Caco-2 (cell line): ENCODE measurements at places on chromosomes 4 and X.
A peak's percentile ranks its signal among the peaks of the same experiment; 100 is the strongest.

DNA sequence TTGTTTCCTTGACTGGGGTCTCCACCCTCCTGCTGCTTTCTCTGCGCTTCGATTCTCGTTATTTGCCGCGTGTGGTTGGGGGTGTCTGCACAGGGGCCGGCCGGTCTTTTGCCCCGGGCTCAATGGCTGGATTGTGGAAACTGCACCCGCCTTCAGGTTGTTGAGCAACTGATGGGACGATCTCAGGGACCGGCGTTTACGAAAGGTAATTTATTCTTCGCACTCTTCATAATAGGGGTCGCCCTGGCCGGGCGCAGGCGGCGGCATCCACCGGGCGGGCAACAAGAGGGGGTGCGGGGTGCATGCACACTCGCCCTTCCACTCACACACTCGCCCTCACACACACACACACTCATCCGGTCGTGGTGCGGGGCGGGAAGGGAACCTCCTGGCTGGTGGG, 1.4 kb downstream of the ADGRL3 start:
- DNase-seq, result no peak

GRCh38 chrX:4206941-4207340, 493.5 kb upstream of the PRKX start:
- no peak for DNase-seq

DNA sequence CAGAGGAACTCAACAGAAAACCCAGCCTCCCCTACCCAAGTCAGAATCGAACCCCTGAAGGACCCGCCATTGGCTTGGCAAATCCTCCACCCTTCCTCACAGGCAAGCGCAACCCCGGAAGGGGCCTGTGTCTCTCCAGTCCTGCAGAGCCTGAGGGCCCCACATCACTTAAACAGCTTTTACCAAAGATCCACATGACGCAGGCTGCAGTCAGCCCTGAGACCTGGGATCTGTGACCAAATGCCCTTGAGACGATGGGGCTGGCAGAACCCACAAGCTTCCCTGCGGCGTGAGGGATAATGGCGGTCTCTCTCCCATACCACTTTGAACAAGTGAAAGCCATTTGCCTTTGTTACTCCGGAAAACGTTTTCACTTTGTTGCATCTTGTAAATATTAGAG, 54.9 kb downstream of the ACOX3 start:
- DNase-seq, result no peak

DNA sequence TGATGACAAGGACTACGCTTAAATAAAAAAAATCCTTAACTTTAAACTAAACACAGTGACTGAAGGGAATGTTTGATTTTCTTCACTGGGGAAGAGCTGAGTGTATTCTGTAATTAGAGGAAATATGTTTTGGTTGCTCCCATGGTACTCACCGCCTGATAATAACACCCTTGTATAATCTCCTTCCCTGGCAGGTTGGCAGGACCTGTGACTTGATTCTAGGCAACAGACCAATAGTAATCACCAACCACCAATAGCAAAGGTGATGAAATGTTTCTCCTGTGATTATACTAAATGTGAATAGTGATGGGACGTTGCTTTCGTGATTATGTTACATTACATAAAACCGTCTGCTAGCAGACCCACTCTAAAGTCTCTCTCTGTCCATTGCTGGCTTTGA, 536.8 kb upstream of the CPEB2 start:
- no peak for DNase-seq

GRCh38 chr4:40389986-40390385, 54.9 kb downstream of the CHRNA9 start:
- no peak for DNase-seq

DNA sequence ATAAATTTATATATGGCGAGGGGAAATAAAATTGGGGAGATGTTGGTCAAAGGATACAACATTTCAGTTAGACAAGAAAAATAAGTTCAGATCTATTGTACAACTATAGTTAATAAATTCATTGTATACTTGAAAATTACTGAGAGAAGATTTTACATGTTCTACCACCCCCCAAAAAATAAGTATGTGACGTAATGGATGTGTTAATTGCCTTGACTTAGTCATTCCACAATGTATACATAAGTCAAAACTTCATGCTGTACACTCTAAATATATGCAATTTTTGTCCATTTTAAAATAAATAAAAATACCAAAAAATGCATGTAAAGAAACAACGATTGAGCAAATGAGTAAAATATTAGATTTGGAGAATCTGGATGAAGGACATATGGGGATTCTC, 1.8 kb downstream of the USP11 start:
- DNase-seq, result no peak

- DNase-seq, result no peak
These were observed 75.6 kb downstream of the SYTL5 start for GRCh38 chrX:38081909-38082308.

DNA sequence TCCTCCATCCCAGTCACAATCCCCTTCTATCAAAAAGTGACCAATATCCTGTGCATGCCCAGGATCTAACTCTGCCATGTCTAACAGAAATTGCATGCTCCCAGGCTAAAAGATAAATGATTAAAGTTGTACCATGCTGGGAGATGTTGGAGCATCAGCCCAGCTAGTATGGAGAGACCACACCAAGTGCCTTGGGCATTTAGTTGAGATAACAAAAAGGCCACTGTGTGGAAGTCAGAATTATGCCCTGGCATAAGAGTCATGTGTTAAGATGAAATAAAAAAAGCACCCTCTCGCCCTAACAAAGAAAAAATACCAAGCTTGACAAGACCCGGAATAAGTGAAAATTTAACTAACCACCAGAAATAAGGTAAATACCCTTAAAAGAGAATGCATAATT, 155.9 kb upstream of the CENPE start:
- no peak for DNase-seq

- DNase-seq, result no peak
These were observed 9.0 kb upstream of the TMEM144 start for GRCh38 chr4:158201322-158201721.

DNA sequence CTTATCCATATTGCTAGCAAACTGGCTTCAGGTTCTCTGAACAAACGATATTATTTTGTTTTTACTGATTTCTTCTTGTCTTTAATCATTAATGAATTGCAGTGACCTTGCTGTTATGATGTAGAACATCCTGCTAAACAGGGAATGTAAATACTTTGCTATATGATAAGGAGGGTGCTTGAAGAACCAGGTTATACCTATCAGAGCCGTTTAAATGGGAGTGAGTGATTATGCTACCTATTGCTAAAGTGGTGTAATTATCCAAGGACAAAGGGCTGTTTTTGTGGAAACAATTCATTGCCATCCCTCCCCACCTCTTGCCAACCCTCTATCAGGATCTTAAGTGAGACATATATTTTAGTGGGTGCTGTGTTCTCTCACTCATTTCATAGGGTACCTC, 788.9 kb downstream of the RPA4 start:
- DNase-seq, result no peak

GRCh38 chrX:17597836-17598439, 139.4 kb upstream of the SCML1 start:
- no peak for DNase-seq

GRCh38 chrX:123171781-123172180, 12.3 kb upstream of the GRIA3 start:
- no peak for DNase-seq

DNA sequence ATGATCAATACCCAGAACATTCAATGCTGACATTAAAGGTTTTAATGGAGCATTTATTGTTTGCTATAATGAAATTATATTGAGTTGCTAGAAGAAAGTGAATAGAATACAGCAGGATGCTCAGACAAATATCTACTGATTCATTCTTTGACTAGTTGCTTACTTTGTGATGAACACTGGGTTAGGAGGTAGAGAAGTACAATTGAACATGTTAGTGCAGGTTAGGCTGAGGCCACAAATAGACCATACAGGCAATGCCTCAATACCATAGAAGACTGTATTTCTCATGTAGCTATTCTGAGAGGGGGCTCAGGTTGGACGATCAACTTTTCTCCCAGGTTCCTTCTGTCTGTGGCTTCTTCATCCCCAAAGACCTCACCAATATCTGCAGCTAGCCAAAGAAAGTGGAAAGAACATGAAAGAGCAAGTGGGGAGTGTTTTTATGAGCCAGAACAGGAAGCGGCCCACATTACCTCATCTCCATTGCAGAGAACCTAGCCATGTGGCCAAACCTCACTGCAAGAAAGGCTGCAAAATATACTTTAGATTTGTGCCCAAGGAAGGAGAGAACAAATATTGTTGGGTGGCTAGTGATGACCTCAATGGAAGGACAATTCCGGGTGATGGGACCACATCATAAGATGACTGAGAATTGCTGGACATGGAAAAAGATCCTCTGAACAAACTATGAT, 180.3 kb upstream of the GATB start:
- no peak for DNase-seq

DNA sequence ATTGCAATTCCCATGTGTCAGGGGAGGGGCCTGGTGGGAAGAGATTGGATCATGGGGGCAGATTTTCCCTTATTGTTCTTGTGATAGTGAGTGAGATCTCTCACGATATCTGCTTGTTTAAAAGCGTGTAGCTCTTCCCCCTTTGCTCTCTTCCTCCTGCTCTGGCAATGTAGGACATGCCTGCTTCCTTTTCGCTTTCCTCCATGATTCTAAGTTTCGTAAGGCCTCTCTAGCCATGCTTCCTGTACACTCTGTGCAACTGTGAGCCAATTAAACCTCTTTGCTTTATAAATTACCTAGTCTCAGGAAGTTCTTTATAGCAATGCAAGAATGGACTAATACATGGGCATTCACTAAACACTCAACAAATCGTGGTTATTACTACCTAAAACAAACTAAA, 37.2 kb upstream of the PAPSS1 start:
- DNase-seq, result no peak

DNA sequence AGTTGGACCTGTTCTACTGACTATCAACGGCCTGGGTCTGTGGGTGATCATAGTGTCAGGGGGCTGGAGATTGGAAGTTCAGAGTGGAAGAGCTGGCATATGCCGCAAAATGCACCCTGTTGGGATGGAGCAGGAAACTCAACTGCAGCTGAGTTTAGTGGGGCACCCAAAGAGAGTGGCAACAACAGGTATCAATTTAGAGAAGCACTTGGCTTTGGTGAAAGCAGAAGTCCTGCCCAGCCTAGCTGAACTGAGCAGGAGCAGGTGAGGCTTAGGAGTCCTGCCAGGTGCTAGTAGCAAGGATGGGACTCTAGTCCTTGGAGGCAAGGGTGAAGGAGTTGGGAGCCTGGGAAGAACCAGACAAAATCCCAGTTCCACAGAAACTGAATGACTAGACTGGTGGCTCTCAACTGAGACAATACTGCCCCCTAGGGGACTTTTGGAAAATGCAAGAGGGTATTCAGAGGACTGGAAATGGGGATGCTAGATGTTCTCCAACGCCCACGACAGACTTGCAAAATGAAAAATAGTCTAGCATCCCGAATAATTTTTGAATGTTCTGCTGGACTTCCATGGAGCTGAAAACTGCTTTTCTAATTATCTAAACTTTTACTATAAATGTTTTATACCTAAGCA, 49.4 kb downstream of the RTL9 start:
- DNase-seq, result peak; percentile 46

DNA sequence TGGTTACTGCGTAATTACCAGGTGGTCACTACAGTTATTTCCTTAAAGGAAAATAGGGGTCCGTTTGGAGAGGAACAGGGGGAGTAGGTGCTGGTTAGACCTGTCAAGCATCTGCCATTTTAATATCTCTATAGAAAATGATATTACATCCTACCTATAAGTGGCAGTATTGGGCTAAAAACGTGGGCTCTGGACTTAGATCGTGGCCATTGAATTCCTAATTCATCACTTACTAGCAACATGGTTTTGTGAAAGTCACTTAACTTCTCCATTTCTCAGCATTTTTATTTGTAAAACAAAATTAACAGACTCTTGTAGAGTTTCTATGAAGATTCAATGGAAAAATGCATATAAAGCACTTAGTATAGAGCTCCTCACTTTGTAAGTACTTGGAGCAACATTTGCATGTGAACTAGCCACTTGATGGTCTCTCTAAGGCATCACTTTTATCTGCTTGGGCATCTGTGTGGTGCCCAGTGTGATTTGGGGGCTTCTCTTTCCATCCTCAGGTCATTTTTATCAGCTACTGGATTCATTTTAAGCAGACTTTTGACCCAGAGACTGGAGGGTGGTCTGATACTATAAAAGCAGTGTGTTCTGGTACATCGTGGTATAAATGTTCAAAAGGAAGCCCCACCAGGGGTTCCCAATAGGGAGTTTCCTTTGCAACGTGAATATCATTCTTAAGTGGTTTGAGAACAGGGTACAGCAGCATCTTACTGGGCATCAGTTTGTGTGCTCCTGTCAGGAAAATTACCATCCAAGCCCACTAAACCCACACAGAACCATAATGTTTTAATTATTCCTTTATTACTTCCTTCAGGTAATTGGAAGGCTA, 42.7 kb upstream of the RASSF6 start:
- no peak for DNase-seq

DNA sequence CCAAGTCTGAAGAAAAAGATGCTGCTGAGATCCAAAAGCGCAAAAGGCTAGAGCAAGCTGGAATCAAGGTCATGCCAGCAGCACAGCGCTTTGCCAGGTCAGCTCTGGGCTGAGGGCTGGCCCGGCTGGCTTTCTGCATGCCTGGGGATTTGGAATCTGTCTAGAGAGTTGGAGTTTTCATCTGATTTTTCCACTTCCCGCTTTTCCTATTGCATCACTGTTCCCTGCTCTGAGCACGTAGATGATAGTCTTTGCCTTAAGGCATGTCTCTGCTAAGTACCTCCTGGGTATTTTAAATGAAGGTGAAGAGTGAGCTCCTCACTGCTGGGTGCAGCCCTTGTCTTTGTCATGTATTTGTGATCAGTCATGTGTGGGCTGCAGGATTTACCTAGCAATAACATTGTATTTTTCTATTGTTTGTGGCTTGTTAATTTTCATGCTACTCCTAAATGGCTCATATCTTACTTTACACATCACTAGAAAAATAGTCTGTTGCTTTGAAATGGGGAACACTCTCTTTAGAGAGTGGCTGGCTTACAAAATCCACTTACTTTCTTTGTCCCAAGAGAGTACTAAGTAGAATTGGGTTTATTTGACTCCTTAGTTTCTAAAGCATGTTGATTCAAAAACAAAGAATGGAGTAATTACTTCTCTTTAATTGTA, 82.8 kb downstream of the LIMCH1 start:
- no peak for DNase-seq

DNA sequence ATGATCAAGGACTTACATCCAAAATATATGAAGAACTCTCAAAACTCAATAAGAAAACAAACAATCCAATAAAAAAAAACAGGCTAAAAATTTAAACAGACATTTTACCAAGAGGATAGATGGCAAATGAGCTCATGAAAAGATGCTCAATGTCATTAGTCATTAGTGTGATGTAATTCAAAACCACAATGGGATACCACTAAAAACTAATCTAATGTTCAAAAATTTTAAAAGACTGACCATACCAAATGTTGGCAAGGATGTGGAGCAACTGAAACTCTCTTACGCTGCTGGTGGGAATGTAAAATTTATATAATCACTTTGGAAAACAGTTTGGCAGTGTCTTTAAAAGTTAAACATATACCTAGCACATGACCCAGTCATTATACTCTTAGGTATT, 43.7 kb downstream of the RPS6KA6 start:
- no peak for DNase-seq

DNA sequence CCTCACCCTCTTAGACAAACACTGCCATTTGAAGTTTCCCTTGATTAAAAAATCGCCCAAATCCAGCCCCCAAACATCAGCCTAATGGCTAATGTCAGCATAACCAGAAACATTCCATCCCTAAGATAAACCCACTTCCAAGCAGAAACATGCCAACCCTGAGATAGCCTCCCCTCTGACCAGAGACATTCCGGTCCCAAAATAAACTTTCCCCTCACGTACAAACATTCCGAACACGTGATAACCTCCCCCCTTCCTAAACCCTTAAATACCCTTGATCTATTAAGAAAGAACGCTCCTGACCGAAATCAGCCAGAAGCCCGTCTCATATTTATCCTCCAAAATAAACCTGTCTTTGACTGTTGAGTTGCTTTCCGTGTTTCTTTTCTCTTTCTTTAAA, 237.2 kb downstream of the ASMT start:
- no peak for DNase-seq
